ENCODE measurements at places on chromosomes 5 and 9. TPM values are rescaled to one million over a fixed set of nuclear protein-coding genes. Genes with fewer than 3 reads are reported as not detected.

DNA sequence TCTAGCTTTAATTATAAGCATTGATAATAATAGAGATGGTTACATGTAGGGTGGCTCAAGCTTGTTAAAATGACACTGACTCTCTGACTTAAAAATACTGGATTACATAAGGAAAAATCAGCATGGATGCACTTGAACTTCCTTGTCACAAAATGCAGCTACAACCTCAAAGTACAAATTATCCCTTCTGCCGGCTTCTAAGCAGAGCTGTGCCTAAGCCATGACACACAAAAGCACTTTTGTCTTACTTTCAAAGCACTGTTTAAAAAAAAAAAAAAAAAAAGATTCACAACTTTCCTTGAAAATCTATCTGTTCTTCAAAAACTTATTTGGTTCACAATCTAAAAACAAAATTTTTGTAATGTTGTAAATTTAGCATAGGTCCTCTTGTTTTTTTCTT is 36.4 kb upstream of the ZFAND5 start:
- DNase-seq, result no peak

DNA sequence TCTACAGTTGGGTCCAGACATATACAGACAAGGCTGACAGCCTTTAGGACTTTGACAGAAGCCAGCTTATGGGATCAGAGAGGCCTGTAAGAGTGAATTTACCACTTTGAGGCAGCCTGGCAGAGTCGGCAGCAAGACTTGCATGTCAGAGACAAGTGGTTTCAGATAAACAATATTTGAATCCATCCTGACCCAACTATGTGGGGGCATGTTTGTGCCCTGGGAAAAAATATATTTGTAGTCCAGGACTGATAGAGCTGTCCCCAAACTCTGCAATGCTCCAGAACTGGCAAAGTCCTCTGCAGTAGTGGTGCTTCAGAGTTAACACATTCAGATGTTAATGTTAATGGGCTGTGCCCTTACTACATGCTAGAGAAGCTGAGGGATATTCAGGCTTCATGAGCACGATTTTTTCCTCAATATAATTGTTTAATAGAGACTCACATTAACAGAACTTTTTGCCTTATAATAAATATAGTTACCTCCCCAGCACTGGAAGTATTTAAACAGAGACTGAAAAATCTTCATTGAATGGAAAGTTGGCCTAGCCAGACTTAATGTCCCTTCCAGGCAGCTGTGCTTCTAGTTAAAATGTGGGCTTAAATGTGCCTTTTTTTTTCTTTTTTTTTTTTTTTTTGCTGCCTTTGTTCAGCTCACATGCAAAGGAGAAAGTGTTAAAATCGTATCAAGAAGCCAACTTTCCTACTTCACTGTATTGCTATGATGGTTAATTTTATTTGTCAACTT is 42.9 kb downstream of the FEM1C start:
- no peak for DNase-seq

GRCh38 chr9:24095246-24095645 is 269.2 kb upstream of the ELAVL2 start:
- no peak for DNase-seq

The CCNI2 gene
- total RNA-seq, result 5.8 TPM

The PDE6A gene
- total RNA-seq, result not detected

The BDP1 gene
- 39.9 TPM for total RNA-seq

Data from ureter (tissue), 1 donor.